ENCODE measurements at places on chromosomes 13 and 19.
A peak's percentile ranks its signal among the peaks of the same experiment; 100 is the strongest.

DNA sequence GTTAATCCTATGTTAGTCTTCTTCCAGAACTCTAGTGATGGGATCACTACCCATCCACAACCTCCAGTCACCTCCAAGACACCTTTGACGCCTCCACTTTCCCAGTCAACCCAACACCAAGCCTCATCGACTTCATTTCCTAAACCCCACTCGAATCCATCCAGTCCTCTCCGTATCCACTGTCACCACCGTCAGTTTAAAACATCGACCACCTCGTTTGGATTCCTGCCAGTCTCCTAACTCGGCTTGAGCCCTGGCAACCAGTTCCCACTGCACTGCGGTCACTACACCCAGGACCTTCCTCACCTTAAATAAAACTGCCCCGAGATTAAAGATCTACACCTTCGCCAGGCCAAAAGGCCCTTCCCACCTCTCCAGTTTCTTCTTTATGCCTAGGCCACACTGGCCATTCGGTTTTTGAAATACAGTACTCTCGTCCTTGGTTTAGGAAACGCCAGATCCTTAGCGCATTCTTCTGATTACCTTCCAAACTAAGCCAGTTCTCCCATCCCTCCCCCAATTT lies 1.2 kb downstream of the MTIF3 start:
- no peak for DNase-seq

- DNase-seq, result no peak
Observed at GRCh38 chr13:77360032-77360685, 33.3 kb upstream of the MYCBP2 start.

- DNase-seq, result no peak
Observed at GRCh38 chr19:8069096-8069973, 16.8 kb downstream of the CCL25 start.

- DNase-seq, result no peak
Observed at GRCh38 chr13:109728791-109729731, 57.3 kb downstream of the IRS2 start.

DNA sequence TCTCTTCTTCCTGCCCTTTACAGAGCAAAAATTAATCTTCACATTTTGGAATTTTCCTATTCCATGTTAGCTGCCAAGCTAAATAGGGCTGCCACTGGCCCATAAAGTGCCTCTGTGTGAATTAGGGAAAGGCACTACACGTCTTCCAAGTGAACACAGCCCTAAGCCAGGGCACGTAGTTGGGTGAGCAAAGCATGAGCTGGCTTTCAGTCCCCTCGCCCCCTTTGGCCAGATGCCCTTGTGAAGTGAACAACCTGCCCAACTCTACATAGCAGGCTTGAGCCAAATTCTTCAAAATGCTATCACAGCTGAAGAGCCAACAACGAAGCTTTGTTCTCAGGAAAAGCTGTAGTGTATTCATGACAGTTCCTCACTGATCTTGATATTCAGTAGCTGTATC lies 213.1 kb downstream of the OXGR1 start:
- no peak for DNase-seq

GRCh38 chr13:110759710-110760109 lies 46.2 kb downstream of the ING1 start:
- DNase-seq, result no peak

DNA sequence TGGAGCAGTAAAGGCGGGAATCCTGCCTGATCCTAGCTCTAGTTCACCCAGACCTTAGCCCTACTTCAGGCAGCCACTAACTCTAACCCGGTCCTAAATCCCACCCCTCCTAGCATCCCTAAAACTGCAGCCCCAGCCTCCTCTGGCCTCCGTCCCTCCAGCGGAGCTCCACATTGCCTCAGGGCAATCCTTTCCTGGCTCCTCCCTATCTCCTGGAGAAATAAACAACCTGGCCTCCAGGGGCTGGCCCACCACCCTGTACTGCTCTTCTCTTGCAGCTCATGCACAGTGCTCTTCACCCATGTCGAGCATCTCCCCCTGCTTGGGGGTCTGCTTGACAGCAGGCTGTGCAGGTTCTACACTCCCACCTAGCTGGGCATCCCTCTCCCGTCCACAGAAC lies 6.7 kb downstream of the POU2F2 start:
- DNase-seq, result no peak

GRCh38 chr19:28026636-28027035 lies 1186.3 kb downstream of the UQCRFS1 start:
- DNase-seq, result no peak

DNA sequence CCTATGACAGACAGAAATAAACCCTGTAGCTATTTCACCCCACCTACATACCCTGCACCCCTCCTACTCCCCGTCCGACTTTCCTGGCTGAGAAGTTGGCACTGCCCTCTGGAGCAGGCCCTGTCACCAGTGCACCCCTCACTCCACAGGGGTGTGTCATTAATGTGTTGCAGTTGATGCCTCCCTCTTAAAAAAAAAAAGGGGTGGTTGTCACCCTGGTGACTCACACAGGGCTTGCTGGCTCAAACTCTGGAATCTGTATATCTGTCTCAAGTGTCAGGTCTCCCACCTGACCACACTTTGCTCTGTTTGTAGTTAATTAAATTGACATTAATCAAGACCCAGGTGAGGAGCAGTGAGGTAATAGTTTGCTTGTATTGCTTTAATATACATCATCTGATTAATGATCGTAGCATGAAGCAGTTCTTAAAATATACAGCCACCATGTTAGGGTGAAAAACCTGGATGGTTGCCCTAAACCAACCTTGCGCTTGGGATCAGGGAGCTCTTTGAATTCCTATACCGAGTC lies 2.0 kb upstream of the GATAD2A start:
- no peak for DNase-seq

GRCh38 chr13:32783067-32783466 lies 196.8 kb downstream of the PDS5B start:
- DNase-seq, result no peak

GRCh38 chr13:42720113-42720857 lies 61.1 kb upstream of the FAM216B start:
- no peak for DNase-seq

- DNase-seq, result no peak
Observed at GRCh38 chr13:43905435-43906031, 25.8 kb downstream of the LACC1 start.

GRCh38 chr19:5434970-5435641 lies 20.1 kb upstream of the ZNRF4 start:
- DNase-seq, result no peak

GRCh38 chr19:52963247-52963618 lies 552 bp upstream of the ZNF816 start:
- peak; percentile 62 for DNase-seq

- DNase-seq, result no peak
Observed at GRCh38 chr13:94827566-94827965, 115.2 kb upstream of the SOX21 start.

DNA sequence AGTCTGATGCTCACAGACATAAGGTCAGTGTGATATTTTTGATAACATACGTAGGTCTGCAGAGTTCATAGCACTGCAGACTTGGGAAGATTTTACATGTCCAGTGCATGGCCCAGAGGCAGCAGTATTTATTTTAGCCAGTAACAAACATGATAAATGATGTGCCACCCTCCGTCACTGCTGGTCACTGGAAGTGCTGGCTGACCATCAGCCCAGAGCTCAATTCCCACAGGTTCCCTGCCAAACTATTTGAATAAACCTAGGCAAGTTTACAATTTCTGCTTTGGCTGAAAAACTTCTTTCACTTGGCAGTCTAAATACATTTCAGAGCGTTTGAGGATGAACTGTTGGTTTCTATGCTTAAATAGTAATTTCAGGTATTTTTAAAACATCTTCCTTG lies 135.5 kb upstream of the EDNRB start:
- no peak for DNase-seq

DNA sequence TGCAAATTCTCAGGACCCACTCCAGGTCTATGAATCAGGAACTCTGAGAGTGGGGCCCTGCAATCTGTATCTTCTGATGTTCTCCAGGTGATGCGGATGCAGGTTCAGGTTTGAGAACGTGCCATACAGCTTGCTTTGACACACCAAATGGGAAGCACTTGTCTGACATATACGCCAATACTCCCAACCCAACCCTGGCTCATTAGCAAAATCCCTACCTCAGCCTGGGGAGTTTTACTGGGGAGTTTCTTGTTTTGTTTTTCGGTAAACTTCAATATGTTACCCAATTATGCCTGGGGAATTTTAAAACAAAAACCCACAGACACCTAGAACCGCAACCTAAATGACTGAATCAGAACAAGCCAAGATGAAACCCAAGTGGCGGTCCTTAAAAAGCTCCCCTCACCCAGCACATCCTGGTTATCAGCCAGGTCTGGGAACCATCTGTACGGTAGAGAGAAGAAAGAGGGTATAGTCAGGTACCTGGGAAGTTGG lies 41.2 kb downstream of the ABCC4 start:
- DNase-seq, result no peak

GRCh38 chr19:18021121-18021755 lies 13.3 kb downstream of the ARRDC2 start:
- DNase-seq, result no peak

DNA sequence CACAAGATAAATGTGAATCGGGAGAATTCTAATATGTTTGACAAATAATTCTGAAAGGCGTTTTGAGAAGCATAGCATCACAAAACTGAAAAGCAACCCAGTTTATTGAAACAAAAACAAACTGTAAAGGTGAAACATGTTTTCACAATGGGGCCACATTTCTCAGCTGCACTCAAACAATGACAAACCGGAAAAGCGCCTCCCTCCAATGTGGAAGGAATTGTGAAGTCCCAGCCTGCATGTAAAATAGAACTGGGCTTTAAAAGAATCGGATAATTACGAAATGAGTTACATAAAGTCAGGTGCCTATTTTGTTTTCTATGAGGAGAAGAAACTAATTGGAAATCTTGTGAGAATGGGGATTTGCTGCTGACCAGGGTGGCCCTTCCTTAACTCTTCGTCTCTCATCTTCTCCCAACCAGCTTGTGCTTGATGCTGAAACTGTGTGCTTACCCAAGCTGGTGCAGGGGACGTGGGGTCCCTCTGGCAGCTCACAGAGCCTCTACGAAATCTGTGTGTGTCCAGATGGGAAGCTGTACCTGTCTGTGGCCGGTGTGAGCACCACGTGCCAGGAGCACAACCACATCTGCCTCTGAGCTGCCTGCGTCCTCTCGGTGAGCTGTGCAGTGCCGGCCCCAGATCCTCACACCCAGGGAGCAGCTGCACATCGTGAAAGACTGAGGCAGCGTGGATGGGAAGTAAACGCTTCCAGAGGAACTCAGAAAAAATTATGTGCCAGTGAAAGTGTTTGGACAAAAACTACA lies 109.4 kb downstream of the SACS start:
- DNase-seq, result no peak

DNA sequence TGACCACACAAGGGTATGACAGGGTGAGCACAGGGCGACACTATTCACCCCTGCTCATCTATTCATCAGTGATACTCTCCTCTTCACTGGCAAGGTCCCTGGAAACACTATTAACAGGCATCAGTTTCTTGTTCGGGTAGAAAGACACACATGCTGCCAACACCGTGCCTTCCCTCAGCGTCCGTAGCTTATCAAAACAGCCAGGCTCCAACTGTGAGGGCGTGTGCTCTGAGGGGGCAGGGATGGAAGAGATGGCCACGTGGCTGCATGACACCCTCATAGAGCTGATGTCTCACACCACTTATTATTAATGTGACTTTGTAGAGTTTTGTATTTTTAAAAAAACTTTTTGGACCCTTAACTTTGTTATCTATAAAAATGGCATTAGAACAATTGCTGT lies 160.3 kb downstream of the ITGBL1 start:
- DNase-seq, result no peak

- DNase-seq, result no peak
Observed at GRCh38 chr19:39030854-39031367, 1.4 kb downstream of the FBXO27 start.

DNA sequence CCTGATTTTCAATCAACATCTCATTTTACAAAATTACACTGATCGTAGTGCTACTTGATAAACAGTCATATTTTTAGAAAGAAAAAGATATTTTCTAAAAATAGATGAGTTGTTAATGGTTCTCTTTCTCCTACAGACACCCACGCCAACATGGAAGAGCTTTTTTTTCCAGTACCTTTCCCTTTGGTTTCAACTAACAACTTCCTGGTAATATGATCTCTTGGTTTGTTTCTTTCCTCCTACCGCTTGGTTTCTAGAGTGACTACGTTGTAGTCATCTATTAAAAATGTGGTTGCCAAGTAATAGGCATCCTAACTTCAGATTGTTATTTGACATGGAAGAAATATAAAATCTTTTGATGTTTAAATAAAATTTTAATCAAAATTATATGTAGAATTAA lies 189.0 kb downstream of the LACC1 start:
- no peak for DNase-seq

- no peak for DNase-seq
Observed at GRCh38 chr19:31459430-31459829, 110.2 kb upstream of the TSHZ3 start.

DNA sequence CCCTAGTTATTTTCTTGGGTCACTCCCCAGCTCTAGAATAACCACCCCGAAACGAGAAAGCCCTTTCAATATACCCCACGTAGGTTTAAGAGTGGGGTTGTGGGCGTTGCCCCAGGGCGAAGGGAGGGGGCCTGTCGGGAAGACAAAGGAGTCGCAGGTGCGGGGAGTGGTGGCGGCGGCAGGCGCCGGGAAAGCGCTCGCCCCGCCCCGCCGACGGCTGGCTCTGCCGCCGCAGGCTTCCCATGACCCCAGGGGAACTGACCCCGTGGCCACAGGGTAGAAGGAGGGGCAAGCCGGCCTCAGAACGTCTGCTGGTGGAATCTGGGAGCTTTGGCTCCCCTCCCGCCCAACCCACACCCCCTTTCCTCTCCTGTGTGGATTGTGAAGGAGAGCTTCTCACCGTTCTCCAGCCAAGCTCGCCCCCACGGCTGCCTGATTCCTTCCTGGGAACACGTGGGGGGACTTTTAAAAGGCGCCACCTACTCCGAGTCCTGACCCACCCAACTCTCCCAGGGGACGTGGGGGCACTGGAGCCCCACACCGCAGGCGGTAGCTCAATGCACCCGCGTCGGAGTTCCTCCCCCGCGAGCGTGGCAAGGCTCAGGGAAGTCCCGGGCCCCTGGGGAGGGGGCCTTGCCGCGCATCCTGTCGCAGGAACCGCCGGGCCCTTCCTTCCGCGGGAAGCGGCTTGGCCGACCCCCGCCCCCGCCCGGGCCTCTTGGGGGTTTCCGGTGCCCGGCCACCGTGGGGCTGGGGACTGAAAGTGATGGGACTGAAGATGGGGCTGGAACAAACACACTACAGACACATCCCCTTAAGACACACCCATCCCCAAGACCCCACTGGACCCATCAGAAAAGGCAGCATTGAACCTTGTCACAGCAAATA lies 5.5 kb downstream of the IER2 start:
- DNase-seq, result peak; percentile 81

GRCh38 chr19:3041327-3041726 lies 12.2 kb upstream of the TLE2 start:
- no peak for DNase-seq

- no peak for DNase-seq
Observed at GRCh38 chr13:22107549-22107948, 436.7 kb downstream of the FGF9 start.

GRCh38 chr13:49586717-49587116 lies 1.4 kb upstream of the RCBTB1 start:
- DNase-seq, result no peak

All from mesothelial cell of epicardium (in vitro differentiated cells).